ENCODE measurements at places on chromosomes 5 and 9.

- no peak for DNase-seq
Observed at GRCh38 chr5:27377626-27378025, 339.2 kb upstream of the CDH9 start.

GRCh38 chr9:117887941-117888340 lies 183.7 kb downstream of the TLR4 start:
- no peak for DNase-seq

GRCh38 chr5:109936996-109937395 lies 247.3 kb downstream of the MAN2A1 start:
- no peak for DNase-seq

GRCh38 chr9:127485995-127486394 lies 34.7 kb downstream of the LRSAM1 start:
- no peak for DNase-seq

GRCh38 chr9:91546574-91546973 lies 122.9 kb upstream of the NFIL3 start:
- no peak for DNase-seq

GRCh38 chr5:119028575-119028974 lies 40.2 kb upstream of the DTWD2 start:
- DNase-seq = no peak

GRCh38 chr9:90927496-90927895 lies 125.9 kb downstream of the SYK start:
- no peak for DNase-seq

DNA sequence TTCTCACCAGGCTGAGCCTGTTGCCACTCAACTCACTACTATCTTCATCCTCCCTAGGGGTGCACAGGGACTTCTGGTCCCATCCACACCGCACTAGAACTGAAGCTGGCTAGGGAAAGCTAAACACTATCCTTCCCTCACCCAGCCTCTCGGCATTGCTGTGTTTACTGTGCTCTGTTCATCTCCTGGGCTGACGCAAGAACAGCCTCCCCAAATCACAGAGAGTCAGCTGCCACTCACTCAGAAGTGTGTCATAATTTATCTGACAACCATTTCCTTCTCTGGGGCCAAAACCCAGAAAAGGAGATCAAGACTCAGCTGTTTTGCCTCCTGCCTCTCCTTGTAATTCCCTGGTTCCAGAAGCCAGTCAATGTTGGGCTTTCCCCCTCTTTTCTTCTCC lies 92.8 kb downstream of the ARHGEF28 start:
- DNase-seq = no peak
